ENCODE measurements at places on chromosomes 1 and 21. TPM values are rescaled to one million over a fixed set of nuclear protein-coding genes. Genes with fewer than 3 reads are reported as not detected.

The INKA2 gene
- 1.4 TPM for total RNA-seq

The LEPR gene
- total RNA-seq, result 20.6 TPM

The WNT9A gene
- total RNA-seq, result 42.2 TPM

The RGS8 gene
- not detected for total RNA-seq

The PADI2 gene
- 14.0 TPM for total RNA-seq

The SLC39A1 gene
- total RNA-seq, result 141 TPM

The PAPPA2 gene
- 0.50 TPM for total RNA-seq

The LRRC39 gene
- 0.85 TPM for total RNA-seq
